ENCODE measurements at places on chromosomes 5 and 9.
A peak's percentile ranks its signal among the peaks of the same experiment; 100 is the strongest.

- no peak for DNase-seq
These were observed 519.3 kb downstream of the ISL1 start for GRCh38 chr5:51902512-51902911.

DNA sequence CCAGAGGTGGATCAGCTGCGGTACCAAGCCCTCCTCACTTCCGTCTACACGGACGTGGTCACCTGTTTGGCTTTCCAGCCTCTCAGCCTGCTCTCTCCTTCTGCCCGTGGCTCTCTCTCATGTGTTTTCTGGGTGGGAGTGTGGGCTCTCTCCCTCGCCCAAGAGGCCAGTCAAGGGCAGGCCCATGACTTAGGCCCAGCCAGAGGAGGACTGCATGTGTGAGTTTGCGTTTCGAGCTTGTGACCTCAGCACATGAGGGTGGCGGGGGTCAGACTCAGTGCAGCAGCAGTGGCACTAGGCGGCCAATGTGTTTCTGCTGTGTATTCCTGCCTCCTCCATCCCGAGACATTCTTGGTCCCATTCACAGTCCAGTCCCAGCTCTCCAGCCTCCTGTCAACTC, 82.5 kb upstream of the SMIM23 start:
- DNase-seq, result no peak

DNA sequence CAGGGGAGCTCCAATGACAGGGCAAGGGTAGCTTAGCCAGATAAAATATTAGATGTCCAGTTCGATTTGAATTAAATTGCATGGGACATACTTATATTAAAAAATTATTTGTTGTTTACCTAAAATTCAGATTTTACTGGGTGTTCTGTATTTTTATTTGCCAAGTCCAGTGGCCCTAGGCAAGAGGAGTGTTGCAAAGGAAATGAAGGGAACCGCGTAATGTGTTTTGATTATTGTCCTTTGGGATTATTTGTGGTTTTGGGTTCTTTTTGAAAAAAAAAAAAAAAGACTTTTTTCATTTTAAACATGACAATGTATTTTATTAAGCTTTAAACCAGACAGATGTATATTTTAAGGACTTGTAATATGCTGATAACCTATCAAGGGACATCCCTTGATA, 179.3 kb downstream of the C9orf152 start:
- DNase-seq, result no peak

GRCh38 chr5:89276566-89277305, 393.8 kb upstream of the MEF2C start:
- no peak for DNase-seq

GRCh38 chr9:137694962-137695875, 76.4 kb downstream of the EHMT1 start:
- DNase-seq, result peak; percentile 61

DNA sequence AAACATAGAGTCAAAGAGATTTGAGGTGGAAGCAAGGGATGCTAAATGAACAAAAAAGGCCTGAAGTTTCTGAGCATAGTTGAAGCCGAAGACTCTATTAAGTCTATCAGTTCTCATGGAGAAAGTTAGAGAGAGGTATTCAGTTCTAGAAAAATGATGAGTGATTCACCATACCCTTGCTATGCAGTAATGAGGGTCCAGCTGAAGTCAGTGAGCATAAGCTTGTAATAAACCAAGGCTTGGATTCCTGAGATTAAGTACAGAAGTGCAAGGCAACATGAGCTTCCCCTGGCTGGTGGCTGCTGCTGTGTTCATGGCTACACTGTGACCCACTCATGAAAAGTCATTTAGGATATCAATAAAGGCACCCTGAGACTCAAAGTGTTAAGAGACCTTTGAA, 129.7 kb upstream of the MTAP start:
- no peak for DNase-seq

- DNase-seq, result no peak
These were observed 603.6 kb downstream of the PSAT1 start for GRCh38 chr9:78900500-78900899.

GRCh38 chr5:103526164-103526915, 36.2 kb downstream of the NUDT12 start:
- DNase-seq, result no peak

DNA sequence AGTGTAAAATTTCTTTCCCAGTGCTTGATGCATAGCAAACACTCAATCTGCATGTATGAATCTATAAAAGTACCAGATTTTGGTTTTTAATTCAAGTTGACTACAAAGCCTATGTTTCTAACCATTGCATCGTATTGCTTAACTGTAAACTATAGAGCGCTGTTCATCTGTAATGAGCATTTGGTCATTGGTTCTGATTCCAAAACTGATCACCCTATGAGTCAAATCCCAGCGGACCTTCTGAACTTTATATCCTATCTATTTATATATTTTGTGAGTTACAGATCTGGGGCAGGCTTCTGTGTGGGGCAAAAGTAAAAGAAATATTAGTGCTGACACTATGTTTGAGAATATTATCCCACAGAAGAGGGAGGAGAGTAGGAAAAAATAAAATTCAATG, 305.7 kb upstream of the TNC start:
- DNase-seq, result no peak

DNA sequence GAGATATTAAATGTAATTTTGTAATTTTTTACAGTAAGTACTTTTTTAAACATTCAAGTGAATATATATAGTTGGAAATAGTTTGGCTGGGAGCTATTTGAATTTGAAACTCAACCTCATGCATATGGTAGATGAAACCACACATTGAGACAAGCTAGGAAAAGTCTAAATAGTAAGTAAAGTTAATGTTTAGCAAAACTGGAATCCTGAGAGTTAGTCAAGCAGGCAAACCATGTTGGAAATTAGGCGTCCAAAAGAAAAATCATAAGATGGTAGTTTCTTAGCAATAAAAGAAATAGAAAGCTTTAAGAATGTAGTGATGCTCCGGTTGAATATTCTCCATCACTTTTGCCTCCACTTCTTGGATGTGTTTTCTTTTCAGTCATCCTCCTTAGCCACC, 657.1 kb upstream of the CDH10 start:
- no peak for DNase-seq

DNA sequence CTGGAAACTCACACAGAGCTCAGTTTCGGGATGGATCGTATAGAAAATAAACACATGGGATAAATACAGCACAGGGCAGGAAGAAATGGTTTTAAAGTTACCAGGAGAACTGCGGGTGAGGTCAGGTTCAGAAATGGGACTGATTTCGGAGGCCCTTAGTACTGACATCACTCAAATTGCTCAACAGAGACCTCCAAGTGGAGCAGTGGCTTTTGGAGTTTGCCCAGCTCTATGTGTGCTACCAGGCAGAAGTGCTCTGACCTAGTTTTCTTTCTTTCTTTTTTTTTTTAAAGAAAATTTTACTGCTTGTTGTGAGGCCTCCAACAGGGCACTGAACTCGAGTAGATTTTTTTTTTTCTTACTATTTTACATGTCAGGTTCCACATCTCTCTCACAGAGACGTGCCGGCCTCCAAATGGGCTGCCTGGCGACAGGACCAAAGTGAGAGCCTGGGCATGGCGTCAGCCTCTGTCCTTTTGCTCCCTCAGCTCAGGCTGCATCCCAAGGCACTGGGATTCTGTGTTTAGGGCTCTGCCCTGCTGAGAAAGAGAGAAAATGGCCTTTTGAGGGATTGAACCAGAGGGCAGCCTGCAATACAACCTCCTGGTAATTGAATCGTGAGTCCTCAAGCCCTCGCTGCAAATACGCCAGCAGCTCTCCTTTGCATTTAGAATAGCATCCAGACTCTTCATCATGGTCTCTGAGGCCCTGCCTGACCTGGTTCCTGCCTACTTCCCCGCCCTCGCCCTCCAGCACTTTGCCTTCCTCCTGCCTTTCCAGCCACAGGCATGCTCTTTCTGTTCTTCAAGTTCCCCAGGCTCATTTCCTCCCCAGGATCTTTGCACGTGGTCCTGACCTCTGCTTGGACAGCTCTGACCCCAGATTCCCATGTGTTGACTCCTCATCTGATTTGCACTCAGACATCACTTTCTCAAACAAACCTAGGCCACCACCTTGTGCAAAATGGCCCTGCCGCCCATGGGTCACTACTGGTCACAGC, 173.5 kb downstream of the FGF1 start:
- peak; percentile 31 for DNase-seq

GRCh38 chr9:72396247-72397091, 31.5 kb upstream of the ZFAND5 start:
- peak; percentile 28 for DNase-seq

GRCh38 chr5:11642438-11642837, 261.8 kb downstream of the CTNND2 start:
- DNase-seq, result no peak

GRCh38 chr5:35087991-35088390, 40.2 kb upstream of the AGXT2 start:
- DNase-seq, result no peak

DNA sequence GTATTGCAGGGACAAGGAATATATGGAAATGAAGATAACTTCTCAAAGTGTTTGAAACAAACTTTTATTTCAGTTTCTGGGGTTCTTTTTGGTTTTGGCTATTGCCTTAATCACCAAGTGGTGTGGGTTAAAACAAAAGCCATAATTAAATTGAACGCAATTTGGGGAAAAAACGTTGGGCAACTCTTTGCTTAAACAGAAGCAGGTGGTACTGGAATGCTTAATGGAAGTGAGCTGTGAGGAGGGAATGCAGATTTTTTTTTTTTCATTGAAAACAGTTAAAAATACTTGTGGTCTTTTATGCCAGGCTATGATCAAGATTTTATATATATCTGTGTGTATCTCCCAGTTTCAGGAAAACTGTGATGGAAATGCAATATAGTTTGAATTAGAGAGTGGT, 195.7 kb upstream of the TUT7 start:
- no peak for DNase-seq

DNA sequence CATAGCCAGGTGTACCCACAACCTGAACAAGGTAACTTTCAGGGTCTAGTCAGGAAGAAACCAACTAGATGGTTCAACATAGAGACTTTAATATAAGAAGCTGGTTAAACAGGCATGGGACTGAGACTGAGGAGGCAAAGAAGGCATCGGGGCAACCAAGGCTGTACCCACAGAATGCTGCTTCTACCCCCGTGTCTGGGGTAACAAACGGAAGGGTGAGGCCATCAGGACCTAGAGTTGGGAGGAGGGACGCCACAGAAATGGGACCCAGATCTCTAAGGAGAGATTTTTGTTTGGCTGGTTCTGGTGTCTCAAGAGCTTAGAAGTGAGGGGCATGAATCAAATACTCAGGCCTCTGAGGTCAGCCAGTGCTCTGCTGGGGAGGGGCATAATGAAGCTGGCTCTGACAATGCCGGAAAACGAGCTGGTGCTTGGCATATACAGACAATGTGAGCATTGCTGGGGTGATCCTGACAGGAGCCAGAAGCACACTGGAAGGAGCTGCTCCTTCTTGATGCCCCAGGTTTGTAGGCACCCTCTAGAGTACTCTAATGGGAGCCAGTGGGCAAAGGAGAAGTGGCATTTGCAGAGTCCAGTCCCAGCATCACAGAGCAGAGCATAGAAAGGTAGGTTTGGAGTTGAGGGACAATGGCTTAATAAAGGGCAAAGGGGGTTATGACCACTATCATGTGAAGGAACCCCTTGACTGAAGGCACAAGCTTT, 3.7 kb downstream of the MLANA start:
- no peak for DNase-seq

- DNase-seq, result no peak
These were observed 211.9 kb downstream of the MEF2C start for GRCh38 chr5:88671106-88671504.

- no peak for DNase-seq
These were observed 15.2 kb upstream of the PSIP1 start for GRCh38 chr9:15525958-15526357.

- DNase-seq, result no peak
These were observed 835 bp downstream of the SRA1 start for GRCh38 chr5:140556438-140556837.

DNA sequence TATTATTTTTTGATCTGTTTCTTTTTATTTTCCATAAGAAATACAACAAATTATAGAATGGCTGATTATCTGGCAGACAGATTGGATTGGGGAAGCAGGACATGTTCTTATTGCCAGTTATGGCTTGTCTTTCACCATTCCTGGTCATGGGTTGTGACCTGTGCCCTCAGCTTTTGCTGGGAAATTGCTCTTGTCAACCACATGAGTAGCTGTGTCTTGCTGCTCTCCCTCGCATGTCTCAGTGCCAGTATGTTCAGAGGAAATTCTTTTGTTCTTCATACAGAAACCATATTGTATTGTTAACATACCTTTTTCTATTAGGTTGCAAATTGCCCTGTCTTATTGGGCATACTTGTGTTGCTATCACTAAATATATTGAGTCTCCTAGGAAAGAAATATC, 344.1 kb downstream of the OSTF1 start:
- no peak for DNase-seq

DNA sequence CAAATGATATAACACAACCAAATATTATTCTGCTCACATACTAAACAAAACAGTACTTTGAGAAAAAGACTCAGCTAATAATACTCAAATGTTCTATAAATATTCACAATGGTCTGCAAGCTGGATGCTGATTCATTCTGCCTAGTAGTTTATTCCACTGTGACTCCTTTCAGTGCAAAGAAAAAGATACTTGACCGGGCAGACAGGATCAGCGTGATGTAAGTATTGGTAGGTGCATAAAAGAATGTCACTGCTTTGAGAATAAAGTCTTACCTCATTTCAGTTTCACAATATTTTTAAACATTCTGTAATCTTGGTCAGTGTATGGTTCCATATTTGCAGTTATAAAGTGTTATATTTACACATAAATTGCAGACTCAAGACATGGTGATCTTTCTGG, 223.0 kb upstream of the NUDT12 start:
- no peak for DNase-seq

- peak; percentile 84 for DNase-seq
These were observed 65.2 kb downstream of the TMC1 start for GRCh38 chr9:72586388-72587130.

- DNase-seq, result no peak
These were observed 29.6 kb downstream of the NOTCH1 start for GRCh38 chr9:136516191-136516654.

Data from A549 (cell line).